Activated CD4-positive, alpha-beta T cell treated with anti-CD3 and anti-CD28 coated beads, Interleukin-2, amount 10 ng/mL, durations not matched to agents 7 days and 5 days (primary cell): ENCODE measurements at places on chromosomes 11 and 22.
A peak's percentile ranks its signal among the peaks of the same experiment; 100 is the strongest.

DNA sequence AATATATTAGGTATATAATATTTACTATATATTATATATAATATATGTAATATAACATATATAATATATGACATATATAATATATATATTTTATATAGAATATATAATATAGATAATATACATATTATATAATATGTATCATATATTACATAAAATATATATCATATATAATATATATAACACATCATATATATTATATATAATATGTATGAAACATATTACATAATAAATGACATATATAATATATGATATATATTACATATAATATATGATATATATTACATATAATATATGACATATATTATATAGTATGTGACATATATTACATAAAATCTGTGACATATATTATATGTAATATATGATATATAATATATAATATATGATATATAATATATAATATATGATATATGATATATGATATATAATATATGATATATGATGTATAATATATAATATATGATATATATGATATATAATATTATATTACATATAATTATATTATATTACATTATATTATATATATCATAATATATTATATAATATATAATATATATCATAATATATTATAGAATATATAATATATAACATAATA is 119.5 kb upstream of the RIMBP3 start:
- DNase-seq = no peak

GRCh38 chr11:14237444-14237961 is 121.5 kb downstream of the RRAS2 start:
- no peak for DNase-seq

GRCh38 chr11:78201096-78201818 is 12.5 kb downstream of the USP35 start:
- DNase-seq = no peak

- DNase-seq = peak; percentile 23
These were observed 52.9 kb upstream of the CARS1 start for GRCh38 chr11:3109921-3110706.

DNA sequence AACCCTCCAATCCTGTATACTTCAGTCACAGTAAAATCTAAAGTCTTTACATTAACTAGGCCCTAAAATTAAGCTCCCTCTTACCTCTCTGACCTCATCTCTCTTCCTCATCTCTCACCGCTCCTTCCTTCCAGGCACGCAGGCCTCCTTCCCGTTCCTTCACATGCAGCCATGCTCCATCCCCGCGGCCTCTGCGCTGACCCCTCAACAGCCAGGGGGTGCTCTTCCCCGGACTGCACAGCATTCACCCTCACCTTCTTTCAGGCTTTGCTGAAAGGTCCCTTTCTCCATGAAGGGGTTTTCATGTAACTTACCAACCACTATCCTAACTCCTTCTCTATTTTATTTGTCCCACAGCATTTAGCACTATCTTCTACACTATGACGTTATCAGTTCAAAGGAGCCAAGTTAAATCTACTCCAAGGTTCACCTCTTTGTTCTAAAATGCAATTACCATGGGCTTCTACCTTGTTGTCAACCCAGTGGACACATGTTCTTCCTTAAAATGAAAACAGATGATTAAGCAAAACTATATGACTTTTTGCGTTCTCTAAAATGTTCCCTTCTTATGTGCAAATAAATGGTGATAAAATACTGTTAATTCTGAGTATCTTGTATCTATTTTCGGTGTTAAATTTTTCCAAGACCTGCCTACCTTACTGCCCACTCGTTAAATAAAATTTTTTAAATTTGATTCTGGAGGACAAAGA is 57.8 kb upstream of the APOA1 start:
- DNase-seq = no peak

GRCh38 chr22:39954584-39955055 is 5.6 kb upstream of the TMA7B start:
- DNase-seq = no peak

GRCh38 chr11:102138223-102138622 is 28.0 kb downstream of the YAP1 start:
- DNase-seq = no peak

- DNase-seq = peak; percentile 84
These were observed 26.5 kb upstream of the SCARF2 start for GRCh38 chr22:20464096-20464614.

DNA sequence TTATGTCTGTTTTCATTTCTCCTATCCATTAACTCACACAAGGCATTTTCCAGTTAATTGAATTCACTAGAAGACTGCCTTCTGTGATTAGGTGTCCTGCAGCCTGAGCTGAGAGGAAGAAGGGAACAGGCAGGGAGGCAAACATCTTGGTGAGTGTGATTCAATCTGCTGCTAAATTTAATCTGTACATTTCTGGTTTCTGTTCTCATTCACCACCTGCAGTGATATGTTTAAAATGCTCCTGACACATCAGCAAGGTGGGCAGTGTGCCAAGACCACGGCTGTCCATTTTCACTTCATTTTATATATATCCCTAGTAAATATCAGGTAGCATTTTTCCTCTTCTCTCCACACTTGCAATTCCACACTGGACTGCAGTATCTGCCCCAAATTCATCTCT is 416.5 kb downstream of the TMEM135 start:
- DNase-seq = no peak
